ENCODE measurements at places on chromosomes 11 and 22.

GRCh38 chr11:2527621-2528291 is 82.9 kb downstream of the KCNQ1 start:
- no peak for DNase-seq

DNA sequence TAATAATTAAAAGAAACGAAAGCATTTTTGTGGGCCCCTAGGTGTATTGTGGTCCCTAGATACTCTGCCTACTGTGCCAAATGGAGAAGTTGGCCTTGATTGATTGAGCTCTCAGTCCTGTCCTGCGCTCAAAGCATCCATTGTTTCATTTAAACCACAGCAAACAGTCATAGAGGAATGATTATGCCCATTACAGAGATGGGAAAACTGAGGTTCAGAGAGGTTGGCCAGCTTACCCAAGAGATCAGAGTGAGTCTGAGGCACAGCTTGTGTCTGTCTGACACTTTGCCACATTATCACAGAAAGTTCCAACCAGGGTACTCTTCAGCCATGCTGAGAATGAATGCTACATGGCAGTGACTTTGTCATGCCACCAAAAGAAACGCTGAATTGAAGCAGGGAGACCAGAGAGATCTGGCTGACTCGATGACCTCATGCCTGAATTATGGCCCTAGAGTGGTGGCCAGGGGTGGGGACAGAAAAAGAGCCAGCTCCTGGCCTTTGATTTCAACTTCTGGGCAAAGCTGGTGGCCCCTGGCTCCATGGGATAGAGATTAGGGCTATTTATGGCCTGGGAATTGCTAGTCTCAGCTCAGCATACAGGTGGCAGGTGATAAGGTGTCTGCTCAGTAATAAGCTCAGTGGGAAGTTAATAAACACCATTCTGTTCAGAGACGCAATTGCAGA is 180.5 kb downstream of the MIAT start:
- no peak for DNase-seq

GRCh38 chr11:27913650-27914049 is 194.3 kb downstream of the KIF18A start:
- DNase-seq, result no peak

GRCh38 chr22:38611559-38611958 is 41.6 kb upstream of the DMC1 start:
- DNase-seq, result no peak

All from AG10803 (cell line).